ENCODE measurements at places on chromosomes 7 and 10.

DNA sequence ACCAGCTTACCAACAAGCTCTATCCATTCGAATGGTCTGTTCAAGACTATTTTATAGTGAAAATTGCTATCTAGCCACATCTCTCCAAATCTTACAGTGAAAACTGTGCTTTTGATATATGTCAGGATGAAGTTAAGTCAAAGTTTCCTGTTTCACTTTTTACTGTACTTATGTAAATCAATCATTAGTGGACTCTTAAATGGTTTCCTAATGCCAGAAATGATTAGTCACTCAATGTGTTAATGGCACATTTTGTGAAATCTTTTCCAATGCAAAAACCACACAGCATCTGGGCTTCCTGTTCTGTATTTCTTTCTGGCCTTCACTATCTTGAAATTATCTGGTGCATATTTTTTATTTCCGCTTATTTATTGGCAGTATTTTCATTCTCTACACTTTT lies 87.3 kb upstream of the STEAP1B start:
- peak; percentile 84 for DNase-seq

- DNase-seq = no peak
These were observed 27.4 kb upstream of the ZNF438 start for GRCh38 chr10:31058795-31059703.

DNA sequence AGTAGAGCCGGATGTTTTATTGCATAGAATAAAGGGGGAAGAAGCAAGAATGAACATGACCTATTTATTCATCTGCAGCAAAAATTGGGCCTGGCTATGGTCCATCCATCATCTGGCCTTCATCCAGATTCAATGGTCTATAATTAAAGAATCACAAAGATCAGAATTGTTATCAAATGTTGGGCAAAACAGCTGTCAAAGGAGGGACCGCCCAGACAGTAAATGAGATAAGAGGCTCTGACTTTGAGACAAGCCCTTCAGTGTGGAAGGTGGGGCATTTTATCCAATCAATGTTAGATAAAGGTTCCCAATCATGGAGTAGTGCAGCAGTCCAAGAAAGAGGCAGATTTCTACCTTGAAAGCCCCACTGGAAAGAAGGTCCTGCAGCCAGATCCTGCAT lies 153.5 kb downstream of the PARD3 start:
- no peak for DNase-seq

GRCh38 chr10:70984986-70985722 lies 96.8 kb upstream of the PCBD1 start:
- DNase-seq = no peak

DNA sequence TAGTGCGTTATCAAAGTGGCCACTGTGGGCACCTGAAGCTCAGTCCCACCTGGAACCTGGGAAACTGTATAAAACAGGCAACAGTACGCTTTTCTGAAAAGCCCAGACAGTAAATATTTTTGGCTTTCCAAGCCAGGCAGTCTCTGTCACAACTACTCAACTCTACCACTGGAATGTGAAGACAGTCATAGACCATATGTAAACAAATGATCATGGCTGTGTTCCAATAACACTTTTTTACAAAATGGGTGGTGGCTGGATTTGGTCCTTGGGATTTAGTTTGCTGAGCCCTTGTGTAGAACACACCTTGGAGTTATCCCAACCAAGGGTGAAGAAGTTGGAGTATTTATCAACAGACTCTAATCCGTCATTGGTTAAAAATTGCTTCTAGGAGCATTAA lies 259.9 kb downstream of the SKIDA1 start:
- peak; percentile 62 for DNase-seq

GRCh38 chr10:88070080-88070880 lies 206.9 kb downstream of the PTEN start:
- DNase-seq = peak; percentile 23

GRCh38 chr10:125802739-125803138 lies 20.3 kb downstream of the UROS start:
- no peak for DNase-seq

- no peak for DNase-seq
These were observed 56.2 kb upstream of the A1CF start for GRCh38 chr10:50941629-50942028.

DNA sequence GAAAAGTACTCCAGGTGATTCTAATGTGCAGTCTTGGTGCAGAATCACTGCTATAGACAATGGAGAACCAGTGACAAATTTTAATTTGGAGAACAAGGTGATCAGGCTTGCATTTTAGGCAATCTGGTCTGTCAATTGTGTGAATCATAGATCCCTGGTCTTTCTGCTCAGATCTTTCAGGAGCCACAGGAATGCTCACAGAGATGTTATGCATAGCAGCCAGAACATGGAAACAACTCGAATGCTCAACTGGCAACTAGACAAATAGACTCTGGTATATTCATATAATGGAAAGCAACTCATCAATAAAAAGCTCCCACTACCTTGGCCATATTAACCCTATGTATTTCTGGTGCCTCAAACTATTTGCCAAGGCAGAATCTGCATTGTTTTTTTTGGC lies 209.1 kb downstream of the PHF14 start:
- peak; percentile 61 for DNase-seq

GRCh38 chr10:103793429-103793828 lies 61.9 kb downstream of the SH3PXD2A start:
- DNase-seq = no peak

DNA sequence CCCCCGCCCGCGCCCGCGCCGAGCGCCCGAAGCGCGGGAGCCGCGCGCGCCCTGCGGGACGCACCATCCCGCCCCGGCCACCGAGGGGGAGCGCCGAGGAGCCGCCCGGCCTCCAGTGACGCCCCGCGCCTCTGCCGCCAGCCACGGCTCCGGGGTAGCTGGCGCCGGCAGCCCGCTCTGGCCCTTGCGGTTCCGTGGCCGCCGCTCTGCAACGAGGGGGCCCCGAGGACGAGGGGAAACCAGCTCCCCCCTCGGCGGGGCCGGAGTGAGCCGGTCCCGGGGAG lies at the start of gene PAXIP1:
Gene PAXIP1 (minus strand): TSS at position 33 of the 284 bp plus-strand sequence. CDS start 195 bp downstream, outside the sequence.
- DNase-seq = no peak

DNA sequence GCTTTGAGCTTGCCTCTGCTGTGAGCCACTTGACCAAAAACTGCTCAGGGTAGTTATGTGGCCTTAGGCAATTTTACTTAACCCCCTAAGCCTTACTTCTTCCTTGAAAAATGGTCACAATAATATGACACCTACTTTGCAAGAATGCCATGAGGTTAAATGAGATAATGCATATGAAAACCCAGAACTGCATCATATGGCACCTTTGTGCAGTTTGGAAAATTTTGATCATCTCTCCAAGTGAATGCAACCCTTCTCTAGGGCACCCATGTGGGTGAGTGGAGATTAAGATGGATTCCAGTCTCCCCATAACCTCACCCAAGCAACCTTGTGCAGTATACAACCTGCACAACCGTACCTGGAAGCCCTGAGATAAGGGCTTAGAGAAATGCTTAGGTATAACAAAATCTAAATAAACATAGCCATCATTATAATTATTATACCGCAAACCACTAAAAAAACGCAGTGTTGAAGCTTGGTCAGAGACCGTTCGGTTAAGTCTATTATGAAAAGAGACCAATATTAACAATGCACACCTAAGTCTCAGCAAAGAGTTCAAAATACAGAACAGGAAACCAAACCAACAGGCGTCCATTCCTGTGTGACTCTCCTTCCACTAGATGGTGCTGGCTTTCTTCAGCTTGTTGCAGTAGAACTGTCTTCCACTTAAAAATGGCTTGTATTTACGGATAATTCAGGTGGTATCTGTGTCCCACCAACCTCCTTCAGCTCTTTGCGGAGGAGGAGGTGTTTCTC lies 21.0 kb upstream of the ASB15 start:
- DNase-seq = peak; percentile 14

- DNase-seq = no peak
These were observed 6.9 kb upstream of the GOLGA7B start for GRCh38 chr10:97842656-97843280.

DNA sequence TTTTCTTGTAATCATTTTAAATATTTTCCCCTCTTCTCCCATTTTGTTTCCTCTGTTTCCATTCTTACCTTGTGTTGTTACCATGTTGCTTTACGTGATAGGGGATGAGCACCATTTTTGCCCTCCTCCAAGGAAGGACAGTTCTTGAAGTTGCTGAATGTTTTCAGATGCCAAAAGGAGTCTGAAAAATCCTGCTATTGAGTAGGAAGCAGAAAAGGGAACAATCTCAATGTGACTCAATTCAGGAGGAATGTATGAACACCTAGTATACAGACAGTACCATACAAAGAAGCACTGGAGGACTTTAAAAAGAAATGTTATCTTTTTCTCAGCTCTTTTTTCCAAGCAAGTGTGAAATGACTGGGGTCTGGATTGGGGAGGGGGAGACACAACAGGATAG lies 5.1 kb upstream of the NAMPT start:
- peak; percentile 28 for DNase-seq

DNA sequence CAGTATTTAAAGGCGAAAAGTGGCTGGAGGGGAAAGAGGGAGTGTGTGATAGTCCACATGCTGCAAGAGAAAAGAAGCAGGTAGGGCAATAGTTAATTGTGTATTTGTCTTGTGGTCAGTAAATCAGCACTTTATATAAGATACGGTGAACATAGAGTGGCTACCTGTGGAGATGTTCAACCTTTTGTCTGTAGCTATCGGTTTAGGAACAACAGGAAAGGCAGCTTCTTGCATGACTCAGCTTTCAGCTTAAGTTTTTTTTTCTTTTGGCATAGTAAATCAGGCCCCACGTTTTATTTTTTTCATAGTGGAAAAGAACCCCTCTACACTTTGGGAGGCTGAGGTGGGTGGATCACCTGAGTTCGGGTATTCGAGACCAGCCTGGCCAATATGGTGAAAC lies 14.2 kb upstream of the MTPN start:
- no peak for DNase-seq

DNA sequence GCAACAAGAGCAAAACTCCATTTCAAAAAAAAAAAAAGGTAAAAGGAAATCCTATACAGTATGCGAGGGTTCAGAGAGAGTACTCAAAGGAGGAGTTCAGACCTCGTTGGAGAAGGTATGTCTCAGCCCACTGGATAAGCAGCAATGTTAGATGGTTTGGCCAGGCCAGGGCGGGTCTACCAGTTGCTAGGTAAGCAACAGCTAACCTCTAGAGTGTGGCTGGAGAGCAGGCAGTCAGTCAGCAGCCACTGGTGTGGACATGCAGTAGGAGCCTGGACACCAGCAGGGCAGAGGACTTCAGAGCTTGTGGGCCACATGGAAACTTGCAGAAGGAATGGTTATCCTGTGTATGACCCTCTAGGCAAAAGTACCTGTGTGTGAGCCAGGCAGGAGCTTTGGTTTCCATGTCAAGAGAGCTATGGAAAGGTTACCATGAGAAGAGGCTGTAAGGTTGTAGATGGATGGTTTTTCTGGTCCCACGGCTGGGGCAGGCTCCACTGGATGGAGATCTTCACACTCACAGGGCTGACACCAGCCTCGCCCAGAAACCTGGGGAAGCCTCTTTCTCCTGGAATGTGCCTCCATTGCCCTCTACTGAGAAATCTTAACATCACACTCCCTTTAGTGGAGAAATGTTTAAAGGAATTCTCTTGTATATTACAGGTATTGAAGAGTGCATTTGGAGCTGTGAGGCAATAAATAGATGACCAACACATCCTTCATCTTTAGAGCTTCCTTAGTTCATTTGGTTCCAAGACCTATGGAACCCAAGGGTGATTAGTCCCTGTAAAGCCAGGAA lies 63.6 kb downstream of the CCDC186 start:
- DNase-seq = no peak

DNA sequence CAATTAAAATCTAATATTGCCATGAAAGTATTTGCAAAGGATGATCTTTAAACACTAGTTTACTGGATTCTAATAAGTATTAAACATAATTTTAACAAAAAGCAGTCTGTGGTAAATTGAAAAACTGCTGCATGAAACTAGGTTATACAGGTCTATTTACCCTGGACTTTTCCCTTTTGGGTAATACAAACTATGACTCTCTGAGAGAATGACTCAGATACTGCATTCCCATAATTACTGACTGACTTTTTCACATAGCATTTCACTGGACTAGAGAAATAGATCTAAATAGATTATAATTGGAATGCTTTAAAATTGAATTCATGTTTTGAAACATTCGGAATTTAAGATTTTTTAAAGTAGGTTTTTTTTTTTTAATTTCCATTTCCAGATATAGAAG lies 395.7 kb downstream of the THSD7A start:
- DNase-seq = peak; percentile 35

DNA sequence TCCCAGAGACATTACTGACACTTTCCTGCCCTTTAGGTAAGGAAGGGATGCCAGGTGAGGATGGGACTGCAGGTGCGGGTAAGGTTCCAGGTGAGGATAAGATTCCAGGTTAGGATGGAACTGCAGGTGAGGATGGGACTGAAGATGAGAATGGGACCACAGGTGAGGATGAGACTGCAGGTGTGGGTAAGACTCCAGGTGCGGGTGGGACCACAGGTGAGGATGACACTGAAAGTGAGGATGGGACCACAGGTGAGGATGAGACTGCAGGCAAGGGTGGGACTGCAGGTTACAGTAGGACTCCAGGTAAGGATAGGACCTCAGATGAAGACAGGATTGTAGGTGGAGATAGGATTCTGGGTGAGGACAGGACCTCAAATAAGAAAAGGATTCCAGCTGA lies 322.3 kb downstream of the WDR37 start:
- DNase-seq = no peak

GRCh38 chr10:110485541-110485940 lies 12.2 kb upstream of the DUSP5 start:
- DNase-seq = no peak

- DNase-seq = no peak
These were observed 22.3 kb upstream of the SFMBT2 start for GRCh38 chr10:7432884-7433726.

DNA sequence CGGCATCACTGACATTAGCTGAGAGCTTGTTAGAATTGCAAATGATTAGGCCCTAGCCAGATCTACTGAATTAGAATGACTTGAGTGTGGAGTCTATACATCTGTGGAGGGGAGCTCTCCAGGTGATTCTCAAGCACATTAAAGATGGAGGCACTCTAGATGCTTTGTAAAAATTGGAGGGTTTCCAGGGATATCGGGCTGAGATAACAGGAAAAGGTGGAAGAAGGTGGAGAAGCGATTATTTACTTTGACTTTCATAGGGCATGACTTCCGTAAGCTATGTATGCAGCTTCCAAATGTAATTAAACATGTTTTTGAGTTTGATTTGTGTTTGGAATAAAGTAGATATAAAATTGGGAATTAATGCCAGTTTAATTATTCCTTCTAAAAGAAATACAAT lies 235.0 kb upstream of the PTN start:
- DNase-seq = no peak

GRCh38 chr10:11880151-11881029 lies 57.2 kb downstream of the PROSER2 start:
- DNase-seq = no peak

GRCh38 chr7:44694326-44694725 lies 54.3 kb upstream of the ZMIZ2 start:
- no peak for DNase-seq

- no peak for DNase-seq
These were observed 320.9 kb upstream of the IMMP2L start for GRCh38 chr7:111883241-111883640.

DNA sequence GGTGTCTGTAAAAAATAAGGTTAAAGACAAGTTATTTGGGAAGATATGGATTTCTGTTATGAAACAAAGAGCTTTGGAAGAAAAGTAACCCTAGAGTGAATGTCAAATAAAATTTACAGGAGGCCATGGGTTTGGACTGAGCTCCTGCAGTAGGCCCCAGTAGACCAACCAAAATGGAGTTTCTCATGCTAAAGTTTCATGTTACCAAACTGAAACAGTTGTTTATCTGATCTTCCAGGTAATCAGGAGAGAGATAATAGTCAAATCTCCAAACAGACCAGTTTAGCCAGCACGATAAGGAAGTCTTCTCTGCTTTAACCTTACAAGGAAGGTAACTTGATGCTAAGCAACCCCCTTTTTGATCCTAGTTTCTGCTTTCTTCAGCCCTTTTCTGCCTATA lies 60.7 kb upstream of the ICA1 start:
- no peak for DNase-seq
